ENCODE measurements at places on chromosomes 1 and 21. TPM values are rescaled to one million over a fixed set of nuclear protein-coding genes. Genes with fewer than 3 reads are reported as not detected.
A peak's percentile ranks its signal among the peaks of the same experiment; 100 is the strongest.

- DNase-seq = peak; percentile 43
Measured at GRCh38 chr1:184242507-184242943, 144.3 kb upstream of the C1orf21 start.

- DNase-seq = no peak
Measured at GRCh38 chr1:161297415-161297814, 12.4 kb downstream of the MPZ start.

GRCh38 chr1:31214316-31215064 is 25.2 kb downstream of the NKAIN1 start:
- DNase-seq = no peak

DNA sequence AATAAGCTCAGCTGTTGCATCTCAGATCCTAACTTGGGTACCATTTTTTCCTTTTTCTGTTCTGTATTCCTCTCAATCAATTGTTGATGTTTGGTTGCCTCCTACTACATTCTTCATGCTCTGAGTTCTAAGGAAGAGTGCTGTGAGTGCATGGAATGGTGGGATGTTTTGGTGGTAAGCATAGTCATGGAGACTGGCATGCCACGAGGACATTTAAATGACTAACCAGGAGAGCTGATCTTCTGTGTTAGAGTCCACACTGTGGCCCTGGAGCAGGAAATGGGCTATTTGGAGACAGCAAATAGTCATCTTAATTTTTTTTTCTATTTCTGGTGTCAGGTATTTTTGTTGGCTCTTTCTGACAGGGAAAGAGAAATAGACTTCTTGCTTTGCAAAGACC is 69.5 kb upstream of the HSD17B7 start:
- no peak for DNase-seq

Gene CFHR1
- total RNA-seq = not detected

Gene RXRG
- not detected for total RNA-seq

DNA sequence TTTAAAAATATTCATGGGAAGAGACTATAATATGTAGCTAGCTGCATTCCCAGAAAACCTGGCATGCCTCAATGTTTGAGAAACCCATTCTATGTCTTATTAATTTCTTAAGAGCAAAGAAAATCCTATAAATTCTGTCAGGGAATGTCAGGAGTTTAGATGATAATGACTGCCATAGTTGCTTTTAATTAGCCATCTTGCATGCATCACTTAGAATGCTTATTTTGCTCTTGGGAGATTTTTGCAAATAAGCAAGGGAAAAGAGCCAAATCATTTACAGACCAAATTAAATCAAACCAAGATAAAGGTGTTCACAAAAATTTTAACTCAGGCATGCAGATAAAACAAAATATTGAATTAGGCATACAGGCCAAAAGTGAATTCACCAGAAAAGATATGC is 152.8 kb downstream of the FASLG start:
- no peak for DNase-seq

- DNase-seq = no peak
Measured at GRCh38 chr1:102742426-102742825, 365.9 kb downstream of the COL11A1 start.

DNA sequence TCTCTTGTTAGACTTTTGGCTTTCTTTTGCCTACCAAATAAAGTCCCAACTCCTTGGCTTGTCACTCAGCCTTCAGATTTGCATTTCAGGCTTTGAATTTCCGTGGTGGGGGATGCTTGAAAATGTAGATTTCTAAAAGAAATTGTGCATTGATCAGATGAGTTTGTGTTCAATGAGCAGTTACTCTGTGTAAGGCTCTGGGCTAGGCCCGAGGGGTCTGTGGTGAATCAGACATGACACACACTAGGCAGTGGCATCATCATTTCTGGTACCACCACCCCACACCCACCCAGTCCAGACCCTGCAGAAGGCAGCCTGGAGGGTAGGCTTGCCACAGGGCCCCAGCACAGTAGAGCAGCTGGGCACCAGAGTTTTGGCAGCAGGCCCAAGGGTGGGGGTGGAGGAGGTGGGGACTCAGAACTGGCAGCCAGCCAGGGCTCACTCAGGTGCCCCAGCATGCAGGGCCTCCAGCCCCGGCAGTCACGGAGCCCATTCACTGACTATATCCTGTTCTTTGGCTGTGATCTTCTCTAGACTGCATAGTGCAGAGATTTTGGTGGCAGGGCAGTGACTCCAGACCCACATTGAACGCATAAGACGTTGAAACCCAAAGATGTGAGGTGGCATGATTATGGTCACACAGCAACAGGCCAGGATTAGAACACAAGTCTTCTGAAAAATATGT is 97.2 kb upstream of the ARTN start:
- DNase-seq = peak; percentile 27

Gene CFAP107
- total RNA-seq = not detected

GRCh38 chr1:114720492-114720891 is 3.9 kb upstream of the NRAS start:
- DNase-seq = no peak

GRCh38 chr1:199064971-199065370 is 426.1 kb downstream of the PTPRC start:
- no peak for DNase-seq

DNA sequence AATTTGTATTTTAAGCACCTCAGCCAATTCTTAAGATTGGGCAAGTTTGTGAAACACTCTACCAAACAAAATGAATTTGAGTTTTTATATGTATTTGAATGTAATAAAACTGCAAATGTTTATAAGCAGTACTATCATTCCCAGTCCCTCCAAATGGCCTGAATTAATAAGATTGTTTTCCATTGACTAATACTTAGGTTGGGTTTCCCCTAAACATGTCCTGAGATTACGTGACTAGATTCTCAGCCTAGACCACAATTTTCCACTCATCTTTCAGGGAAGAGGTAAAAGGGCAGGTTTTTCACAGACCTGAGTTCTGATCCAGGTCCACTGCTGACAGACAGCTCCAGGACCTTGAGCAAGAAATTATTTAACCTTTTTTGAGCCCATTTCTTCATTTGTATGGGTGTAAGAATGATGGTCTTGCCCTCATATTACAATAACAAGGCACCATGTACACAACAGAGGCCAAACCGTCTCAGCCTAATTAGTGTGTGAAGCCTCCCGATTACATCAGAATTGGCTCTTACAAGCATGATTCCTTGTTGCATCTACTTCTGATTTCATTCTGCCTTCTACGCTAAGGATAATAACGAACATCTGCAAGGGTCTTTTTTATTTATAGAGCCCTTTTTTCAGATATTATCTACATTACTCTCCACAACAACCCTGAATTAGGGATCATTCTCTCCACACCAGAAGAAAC is 51.2 kb downstream of the BEND5 start:
- no peak for DNase-seq

DNA sequence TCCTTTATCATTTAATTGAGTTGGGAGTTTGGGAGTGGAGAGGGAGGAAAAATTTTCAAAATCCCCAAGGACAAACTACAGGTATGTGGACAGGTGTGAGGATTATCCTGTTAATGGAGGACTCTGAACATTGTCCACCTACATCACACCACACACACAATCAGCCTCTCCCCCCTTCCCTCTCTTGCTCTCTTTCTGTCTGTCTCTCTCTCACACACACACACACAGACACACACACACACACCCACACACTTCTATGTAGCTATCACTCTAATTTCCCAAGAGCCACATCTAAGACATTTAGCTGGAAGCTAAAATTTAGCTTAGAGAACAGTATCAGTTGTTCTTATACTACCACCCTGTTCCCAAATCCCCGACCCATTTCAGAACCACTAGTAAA is 1.5 kb downstream of the S100A8 start:
- no peak for DNase-seq

- no peak for DNase-seq
Measured at GRCh38 chr1:164780111-164780812, 221.3 kb downstream of the PBX1 start.

Gene MEX3A
- total RNA-seq = 21.0 TPM

Gene RAP1GAP
- total RNA-seq = 3.7 TPM

GRCh38 chr1:9361630-9362260 is 69.1 kb downstream of the SPSB1 start:
- no peak for DNase-seq

Gene DCST2
- total RNA-seq = 0.31 TPM

Gene AMY1B
- total RNA-seq = not detected

DNA sequence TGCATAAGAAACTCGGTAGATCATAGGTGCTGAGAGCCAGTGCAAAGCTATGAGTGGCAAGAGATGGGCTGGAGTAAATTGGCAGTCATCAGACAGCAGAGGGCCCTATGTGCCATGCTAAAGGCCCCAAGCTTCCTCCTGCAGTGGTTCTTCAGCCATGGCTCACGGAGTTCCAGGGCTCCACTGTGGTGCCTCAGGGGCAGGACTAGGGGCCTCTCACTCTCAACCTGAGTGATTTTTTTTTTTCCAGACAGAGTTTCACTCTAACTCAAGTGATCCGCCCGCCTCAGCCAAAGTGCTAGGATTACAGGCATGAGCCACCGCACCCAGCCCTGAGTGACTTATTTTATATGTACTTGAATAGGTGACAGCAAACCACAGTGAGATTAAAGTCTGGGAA is 10.4 kb upstream of the GJA8 start:
- no peak for DNase-seq

DNA sequence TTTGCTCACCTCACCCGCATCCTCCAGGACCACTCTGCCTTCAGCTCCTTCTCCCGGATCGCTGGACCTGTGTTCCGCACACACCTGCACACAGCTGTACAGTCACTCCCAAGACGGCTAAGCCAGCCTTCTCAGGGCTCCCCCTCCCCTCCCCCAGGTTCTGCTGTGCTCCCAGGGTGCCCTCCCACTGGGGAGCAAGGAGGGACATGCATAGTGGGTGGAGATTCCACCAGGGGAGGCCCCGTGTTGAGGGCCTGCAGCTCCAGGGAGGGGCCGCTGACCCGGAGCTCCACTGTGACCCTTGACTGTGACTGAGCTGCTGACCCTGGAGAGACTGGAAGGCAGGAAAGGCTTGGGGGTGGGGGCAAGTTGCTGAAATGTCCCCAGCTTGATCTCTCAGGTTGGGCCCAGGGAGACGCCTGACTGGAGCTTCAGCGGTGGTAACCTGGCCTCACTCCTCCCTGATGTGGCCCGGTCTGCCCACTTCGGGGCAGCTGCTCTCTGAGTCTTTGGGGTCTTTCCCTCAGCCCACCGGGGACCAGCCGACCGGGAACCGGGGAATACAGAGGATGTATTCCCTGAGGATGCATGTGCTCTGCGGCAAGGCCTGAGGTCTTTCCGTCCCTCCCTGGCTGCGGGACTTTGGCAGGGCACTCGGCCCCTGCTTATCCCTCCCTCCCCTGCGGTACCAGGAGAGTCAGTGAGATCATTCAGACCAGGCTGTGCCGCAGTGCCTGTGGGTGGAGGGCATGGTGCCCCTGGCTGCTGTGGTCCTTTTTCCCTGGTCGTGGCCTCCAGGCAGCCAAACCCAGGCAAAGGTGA is 28.6 kb upstream of the PLCH2 start:
- no peak for DNase-seq

DNA sequence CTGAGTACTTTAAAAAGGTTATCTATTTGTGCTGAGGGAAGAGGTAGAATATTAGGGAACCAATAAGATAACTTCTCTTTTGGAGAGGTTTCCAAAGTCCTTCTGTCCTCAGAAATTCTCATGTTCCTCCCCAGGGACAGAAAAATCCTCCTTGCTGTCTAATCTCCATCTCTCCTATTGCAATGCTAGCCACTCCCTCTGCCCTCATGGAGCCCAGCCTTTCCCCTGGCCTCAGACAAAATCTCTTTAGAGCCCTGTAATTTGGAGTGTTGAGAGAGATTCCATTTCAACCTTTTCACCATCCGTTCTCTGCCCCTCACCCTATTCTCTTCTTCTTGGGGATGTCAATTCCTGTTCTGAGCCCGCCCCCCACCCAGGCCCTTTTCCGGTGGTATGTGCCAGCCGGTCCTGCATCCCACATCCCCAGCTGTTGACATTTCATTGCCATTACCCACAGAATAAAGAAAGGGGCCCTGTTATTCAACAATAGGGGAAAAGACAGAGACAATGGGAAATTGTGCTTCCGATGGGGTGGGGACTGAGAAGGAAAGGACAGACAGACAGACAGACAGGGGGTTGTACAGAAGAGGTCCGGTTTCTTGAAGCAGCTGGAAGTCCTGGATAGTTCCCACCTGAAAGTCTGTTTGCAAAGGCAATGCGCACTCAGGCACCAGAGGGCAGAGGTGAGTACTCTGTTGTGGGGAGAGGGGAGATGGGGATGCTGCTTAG is at the start of gene HAPLN2:
Gene HAPLN2 (plus strand): TSS at position 563 of the 729 bp plus-strand sequence. CDS start 4,076 bp downstream, outside the sequence.
- no peak for DNase-seq

DNA sequence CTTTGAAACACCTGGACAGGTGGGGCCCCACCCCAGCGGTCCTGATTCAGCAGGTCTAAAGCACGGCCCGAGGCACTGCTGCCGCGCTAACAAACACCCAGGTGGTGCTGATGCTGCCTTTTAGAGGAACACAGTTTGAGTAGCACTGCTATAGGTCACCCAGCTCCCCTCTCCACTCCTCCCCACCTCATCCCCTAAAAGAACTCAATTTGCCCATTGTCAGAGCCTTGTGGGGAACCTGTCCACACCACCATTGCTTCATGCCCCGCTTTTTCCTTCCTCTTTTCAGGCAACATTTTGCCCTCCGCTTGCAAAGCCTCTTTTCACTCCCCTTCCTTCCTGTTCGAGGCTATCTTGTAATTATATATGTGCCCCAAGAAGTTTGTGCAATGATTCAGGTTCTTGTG is 26.2 kb upstream of the PADI4 start:
- no peak for DNase-seq

DNA sequence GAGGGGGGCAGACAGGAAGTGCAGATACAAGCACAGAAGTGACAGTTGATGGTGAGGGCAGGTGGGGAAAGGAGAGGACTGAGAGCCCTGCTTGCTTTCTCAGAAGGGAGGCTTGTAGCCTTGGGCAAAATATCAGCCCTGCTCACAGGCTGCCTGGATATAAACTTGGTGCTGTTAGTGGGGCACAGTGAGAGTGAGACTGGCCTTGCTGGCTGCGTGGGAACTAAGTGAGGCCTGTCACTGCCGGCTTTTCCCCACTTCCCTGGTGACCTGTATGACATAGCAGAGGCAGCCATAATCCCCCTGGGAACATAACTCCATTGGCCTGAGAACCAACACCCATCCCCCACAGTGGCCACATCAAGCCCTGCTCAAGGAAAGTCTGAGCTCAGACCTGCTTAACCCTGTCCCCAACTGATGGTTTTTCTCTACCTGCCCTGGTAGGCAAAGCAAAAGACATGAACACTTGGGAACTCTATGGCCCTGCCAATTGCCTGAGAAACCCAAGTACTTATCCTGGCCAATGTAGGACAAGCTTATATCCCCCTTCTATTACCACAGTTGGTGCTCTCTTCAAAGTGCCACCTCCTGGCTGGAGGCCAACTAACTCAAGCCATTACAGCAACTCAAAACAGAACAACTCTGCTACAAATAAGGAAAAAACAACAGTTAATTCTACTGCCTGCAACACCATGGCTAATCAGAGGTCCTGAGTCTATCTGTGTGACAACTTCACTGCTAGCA is 472.7 kb downstream of the PLPP3 start:
- DNase-seq = no peak
